Stimulated activated CD8-positive, alpha-beta memory T cell treated with anti-CD3 and anti-CD28 coated beads, Interleukin-15, amount 100 ng/mL, for 48 hours (primary cell): ENCODE measurements at places on chromosomes 6 and 20.
A peak's percentile ranks its signal among the peaks of the same experiment; 100 is the strongest.

- no peak for DNase-seq
Observed at GRCh38 chr6:148177589-148178233, 164.9 kb upstream of the SASH1 start.

DNA sequence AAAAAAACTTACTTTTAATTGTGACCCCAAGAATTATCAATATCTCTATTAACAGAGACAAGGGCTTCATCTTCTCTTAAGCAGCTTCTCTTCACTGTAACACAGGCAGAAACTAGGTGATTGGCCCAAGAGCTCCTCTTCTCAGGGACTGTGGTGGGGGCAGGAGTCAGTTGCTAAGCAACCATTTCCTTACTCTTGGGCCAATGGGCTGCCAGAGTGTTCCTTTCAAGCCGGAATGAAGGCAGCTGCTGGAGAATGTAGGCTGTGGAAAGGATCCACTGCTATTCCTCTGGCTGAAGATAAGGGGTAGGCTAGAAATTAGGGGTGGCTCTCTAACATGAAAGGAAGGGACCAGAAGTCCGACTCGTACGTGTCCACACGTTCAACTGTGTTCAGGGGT is at the start of gene SEL1L2:
SEL1L2 (minus strand) TSS at position 150 of the 400 bp plus-strand sequence; CDS start at position 70, 80 bp downstream.
- no peak for DNase-seq

- no peak for DNase-seq
Observed at GRCh38 chr6:29965873-29966601, 23.7 kb downstream of the HLA-A start.

DNA sequence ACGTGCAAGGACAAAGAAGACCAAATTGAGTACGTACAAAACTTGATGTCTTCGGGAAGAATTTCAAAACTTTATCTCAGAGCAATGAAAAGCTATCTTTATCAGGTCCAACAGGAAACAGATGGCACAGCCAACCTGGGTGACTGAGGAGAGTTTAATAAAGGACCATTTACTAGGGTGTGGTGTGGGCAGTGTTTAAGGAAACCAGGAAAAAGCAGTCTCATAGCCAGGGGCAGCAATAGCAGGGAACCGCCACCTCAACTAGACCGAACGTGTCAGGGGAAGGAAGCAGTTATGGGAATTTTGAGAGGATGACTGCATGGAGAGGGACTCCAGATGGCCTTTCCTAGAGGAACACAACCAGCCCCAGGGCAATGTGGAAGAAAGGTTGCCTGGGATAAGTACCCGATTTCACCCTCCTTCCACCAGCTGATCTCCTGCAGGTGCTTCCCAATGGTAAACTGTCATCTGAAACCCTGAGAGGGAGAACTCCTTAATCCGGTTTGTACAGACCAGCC is 15.2 kb upstream of the TAAR5 start:
- no peak for DNase-seq

GRCh38 chr6:3364391-3364790 is 92.5 kb downstream of the SLC22A23 start:
- no peak for DNase-seq

DNA sequence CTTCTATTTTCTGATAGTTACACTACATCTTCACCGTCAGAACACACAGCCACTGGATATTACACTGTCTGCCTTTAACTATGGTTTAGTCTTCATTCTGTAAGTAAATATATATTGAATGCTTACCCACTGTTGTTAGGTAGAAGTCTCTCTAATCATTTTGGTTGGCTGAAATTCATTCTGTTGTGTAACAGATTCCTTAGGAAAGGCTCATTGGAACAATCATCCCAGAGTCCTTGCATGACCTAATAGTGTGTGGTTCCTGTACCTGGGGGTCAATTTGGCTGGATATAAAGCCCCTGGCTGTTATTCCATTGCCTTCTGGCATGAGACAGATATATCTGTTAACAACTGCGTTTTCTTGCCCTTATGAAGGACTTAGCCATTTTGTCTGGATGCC is 9.9 kb downstream of the BLOC1S5 start:
- DNase-seq: no peak

- DNase-seq: no peak
Observed at GRCh38 chr6:16042751-16043150, 86.1 kb upstream of the MYLIP start.

- DNase-seq: no peak
Observed at GRCh38 chr20:63055575-63056235, 48.9 kb upstream of the BHLHE23 start.

DNA sequence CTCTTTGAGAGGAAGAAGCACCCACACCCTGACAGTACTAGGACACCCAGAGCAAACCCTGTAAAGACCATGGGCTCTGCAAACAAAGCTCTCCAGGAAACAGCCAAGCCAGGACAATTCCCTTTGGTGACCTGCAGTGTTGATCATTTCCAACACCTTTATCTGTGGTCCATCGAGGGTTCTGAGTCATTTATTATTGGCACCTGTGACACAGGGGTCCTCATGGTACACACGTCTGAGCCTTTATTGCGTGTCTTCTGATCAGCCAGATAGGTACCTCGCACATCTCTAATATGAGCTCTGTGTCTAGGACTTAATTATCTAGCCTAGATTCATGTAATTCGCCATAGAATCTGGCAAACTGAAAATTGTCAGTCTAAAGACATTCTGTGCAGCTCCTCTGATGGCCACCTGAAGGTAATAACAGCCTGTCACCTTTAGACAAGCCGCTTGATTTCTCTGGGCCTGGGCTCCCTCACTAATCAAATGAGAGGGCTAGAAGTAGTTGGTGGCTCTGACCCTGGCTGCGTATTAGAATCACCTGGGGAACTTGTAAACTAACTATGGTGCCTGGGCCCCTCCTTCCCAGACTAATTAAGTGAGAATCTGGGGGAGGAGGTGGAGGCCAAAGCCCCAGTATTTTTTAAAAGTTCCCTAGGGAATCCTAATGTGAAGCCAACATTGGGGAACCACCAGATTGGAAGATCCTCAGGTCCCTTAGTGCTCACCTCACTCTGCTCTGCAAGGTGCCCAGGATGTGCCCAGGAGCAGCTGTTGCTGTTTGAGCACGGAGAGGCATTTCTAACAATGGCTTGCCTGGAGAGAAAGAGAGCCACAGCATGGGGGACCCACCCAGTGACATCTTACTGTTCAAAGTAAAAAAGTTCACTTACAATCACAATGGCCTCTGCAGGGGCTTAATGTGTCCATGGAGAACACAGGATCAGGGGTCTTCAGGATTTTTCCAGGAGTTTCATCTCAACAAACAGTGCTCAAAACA is 122.0 kb upstream of the ARID1B start:
- DNase-seq: no peak

DNA sequence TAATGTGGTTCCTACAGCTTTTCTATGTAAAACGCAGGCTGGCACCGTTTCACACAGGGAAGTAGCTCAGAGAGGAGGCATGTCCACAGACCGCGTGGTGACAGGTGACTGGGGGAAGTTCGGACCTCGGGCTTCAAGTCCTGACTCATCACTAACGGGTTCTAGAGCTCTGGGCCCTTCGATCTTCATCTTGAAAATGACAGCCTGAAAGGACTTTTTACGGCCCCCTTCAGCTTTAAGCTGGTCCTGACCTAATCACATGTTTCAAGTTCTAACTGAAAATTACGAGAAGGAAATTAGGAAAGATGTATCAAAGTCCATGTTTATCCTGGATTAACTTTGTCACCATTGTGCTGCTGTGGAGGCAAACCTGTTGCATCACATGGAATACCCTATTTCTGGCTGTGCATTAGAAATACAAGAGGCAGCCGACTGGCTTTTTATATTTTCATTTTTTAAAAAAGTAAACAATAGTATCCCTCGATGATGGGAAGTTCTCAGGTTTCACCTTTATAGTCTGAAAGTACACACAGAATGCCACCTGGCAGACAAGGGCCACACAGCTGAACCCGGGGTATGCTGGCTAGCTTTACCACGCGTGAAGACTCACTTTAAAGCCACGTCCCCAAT is 2.0 kb downstream of the MAN1A1 start:
- peak; percentile 19 for DNase-seq

- DNase-seq: peak; percentile 44
Observed at GRCh38 chr20:51493346-51493791, 49.1 kb downstream of the NFATC2 start.

GRCh38 chr6:163806755-163807499 is 392.4 kb downstream of the QKI start:
- no peak for DNase-seq

DNA sequence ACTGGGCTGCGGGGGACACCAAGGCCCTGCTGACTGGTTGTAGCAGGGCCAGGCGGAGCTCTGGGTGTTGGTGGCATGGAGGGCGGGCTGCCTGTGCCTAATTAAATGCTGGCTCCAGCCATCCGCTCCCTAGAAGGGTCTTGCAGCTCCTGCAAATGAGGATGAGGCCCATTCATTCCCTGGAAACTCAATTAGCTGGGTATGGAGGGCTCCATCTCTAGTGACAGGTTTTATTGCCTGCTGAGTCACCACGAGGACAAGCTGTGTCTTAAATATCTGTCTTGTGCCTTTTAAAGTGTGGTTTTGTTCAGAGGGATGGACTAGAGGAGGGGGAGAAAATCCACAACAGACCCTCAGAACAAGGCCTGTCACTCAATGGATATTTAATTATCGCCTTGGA is 60.9 kb downstream of the SULF2 start:
- DNase-seq: no peak

DNA sequence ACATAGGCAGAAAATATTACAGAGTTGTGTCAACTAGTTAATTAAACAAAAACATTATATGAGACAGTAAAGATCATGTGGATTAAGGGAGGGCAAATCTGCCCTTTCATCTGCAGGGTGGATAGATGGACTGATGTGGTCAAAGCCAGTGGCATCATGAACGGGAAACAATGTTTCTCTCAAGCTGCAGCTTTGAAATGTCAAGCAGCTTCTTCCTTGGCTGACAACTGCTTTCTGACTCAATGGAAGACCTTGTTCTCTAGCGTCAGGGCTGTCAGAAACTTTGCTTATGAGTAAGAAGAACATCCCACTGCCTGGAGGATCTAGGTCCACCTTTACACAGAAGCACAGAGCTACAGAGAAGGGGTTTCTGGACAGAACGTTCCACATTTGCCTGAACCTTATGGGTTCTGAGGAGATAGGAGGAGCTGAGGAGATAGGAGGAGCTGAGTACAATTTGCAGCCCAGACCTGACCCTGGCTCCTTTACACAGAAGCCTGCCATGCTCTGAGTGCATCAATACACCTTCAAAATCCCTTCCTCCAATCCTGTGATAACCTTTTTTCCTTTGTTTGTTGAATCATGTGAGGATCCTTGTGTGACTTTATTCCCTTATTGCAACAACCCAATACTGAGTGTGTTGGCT is 6.1 kb downstream of the CST5 start:
- no peak for DNase-seq

DNA sequence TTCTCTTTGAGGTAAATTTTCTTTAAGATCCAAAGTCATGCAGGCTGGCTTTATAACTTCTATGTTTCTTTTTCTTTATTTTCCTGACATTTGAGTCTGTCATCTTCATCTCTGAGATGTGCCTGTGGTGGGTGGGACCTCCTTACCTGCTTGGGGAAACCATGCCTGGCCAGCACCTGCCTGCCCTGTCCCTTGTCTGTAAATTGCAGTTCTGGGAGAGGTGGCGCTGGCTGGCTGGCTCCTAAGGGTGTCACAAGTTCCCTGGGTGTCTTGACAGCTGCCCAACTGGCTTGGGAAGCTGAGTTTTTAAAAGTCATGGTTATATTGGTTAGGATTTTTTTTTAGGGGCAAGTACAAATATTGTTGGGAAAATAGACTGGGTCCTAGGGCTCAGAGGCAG is 36.3 kb downstream of the SCAND1 start:
- no peak for DNase-seq

DNA sequence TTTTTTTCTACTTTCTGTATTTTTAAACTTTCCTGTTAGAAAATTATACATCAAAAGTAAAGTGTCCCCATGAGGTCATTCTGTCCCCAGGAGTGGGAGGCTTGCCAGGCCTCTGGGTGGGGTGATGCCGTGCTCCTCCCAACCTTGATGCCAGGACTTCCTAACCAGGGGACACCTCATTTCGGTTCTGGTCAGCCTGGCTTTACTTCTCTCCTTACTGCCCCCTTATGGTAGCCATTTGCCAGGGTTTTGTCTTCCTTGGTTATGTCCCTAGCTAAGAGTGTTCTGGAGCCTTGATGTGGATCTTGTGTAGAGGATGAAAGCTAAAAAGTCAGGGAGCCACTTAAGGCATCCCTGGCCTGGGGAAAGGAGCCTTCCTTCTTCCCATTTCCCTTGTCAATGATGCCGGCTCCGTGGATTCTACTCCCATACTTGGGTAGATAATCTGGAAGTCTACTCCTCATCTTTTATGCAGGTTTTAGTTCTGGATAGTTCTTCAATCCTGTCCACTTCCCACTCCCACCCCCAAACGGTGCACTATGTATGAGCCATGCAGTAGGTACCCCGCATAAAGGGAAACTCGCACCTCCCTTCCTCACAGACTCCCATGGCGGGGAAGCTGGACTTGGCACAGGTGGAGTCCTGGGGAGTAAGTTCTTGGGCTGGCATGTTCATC is 164.1 kb upstream of the SALL4 start:
- no peak for DNase-seq

- DNase-seq: no peak
Observed at GRCh38 chr6:50098641-50098993, 48.9 kb upstream of the DEFB112 start.

GRCh38 chr6:1603708-1604107 is 6.0 kb upstream of the FOXC1 start:
- no peak for DNase-seq

GRCh38 chr6:24147511-24148153 is 21.6 kb downstream of the NRSN1 start:
- DNase-seq: no peak

GRCh38 chr20:5927749-5928462 is 22.4 kb downstream of the TRMT6 start:
- DNase-seq: no peak

GRCh38 chr6:110270165-110270564 is 88.0 kb downstream of the METTL24 start:
- no peak for DNase-seq

DNA sequence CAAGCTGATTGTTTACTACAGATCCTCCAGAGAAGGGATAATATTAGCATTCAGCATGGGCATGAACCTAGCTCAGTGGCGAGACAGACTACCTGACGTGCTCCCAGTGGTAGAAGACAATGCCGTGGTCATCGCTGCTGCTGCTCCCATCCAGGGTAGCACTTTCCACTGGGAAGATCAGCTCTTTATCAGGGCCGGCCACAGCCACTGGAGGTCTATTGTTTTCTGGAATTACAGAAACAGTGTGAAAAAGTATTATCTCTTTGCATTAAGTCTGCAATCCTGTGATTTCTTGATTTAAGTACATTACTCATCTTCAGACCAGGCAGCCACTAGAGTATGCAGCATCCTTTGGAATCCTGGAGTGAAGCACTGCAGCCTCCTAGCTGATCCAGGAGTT is 75.0 kb downstream of the ALDH5A1 start:
- DNase-seq: no peak

DNA sequence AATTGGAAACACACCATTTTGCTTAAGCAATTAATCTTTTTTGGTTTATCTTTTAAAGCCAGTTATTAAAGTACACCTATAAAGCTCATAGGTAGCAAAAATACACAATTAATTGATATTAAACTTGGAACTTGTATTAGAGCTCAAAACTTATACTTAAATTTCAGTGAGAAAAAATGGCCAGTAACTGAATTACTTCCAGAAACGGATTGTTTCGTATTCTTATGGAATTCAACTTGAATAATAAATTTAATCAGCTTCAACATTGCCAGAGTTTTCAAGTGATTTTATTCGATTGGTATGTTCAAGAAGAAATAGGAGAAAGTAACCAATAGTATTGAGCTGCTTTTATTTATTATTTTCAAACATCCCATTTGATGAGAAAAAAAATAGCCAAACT is 112.7 kb upstream of the PDE10A start:
- no peak for DNase-seq
